ENCODE measurements at places on chromosomes 3 and 15.

DNA sequence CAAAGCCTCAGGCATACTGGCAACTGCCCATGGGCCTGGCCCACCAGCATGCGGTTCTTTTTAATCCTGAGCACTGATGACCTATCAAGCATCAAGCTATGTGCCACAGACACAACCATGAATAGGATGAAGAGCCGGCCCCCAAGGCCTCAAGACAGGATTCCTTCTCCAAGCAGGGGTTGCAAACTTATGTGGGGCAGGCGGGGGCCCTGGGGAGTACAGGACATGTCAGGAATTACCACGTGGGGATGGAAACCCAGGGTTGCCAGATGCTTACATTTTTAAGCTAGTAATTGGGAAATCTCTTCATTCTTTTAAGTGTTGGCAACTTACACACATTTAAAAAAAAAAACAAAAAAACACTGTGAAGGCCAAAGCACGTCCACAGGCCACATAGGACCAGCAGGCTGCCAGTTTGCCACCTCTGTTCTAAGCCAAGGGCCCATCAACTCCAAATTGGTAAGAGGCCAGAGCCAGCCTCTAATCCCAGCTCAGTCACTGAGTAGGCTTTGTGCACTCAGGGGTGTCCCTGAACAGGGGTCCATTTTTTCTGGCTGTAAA lies 32.8 kb downstream of the BDH1 start:
- DNase-seq: no peak

- no peak for DNase-seq
These were observed 101.6 kb upstream of the PRR20G start for GRCh38 chr3:127389420-127389819.

GRCh38 chr3:124785973-124786372 lies 55.7 kb downstream of the UMPS start:
- no peak for DNase-seq

DNA sequence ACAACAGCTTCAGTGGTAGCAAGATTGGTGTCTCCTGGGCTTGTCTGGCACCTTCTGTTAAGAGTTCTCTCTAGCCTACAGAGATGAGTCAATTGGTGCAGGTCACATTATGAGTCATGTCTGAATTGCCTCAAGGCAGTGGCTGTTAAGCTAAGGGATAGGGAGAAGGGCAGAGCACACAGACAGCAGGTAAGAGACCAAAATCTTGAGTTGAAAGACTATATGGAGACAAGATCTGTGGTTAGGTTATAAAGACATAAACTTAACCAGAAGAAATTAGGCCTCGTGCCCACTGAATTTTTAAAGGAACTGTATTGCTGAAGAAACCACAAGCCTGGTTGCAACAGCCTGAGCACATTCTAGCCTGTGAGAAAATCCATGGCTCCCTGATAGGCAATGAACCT lies 19.2 kb upstream of the KPNA1 start:
- peak; percentile 47 for DNase-seq

- DNase-seq: no peak
These were observed 223.7 kb downstream of the MAGI1 start for GRCh38 chr3:65814845-65815578.

DNA sequence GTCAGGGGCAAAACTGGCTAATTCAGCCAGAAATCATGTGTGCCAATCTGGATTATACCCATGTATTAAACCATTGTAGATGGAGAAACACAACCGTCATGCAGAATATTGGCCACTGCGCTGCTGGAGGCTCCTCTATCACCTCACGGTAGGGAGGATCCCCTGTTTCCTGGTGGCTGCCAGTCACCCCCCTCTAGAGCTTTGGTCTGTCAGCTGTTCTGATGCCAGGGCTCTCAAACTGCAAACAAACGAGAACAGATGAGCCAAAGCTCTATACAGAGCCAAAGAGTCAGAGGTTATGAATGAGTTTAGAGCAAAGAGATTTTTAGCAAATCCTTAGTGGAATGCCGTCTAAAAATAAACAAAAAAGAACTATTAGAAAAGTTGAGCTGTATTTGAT lies 62.5 kb downstream of the IL20RB start:
- no peak for DNase-seq

GRCh38 chr3:136332776-136333175 lies 82.6 kb downstream of the PCCB start:
- DNase-seq: no peak

- no peak for DNase-seq
These were observed 146.5 kb downstream of the APBA2 start for GRCh38 chr15:29032229-29032625.

DNA sequence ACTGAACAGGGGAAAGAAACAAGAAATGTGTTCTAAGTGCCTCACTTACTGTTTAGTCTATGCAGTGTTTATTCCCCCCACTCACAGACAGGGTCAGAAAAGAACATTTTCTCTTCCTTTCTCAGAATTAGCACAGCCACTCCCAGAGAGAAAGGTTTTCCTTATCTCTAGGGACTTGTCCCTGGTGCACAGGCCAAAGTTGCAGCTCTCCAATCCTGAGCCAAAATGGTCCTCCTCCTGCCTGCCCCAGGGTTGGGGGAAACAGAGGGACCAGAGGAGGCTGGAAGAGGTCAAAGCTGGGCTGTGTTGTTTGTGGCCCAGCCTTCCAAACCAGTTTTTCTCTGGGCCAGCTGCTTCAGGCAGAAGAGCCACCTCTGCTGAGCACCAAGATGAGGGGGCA lies 12.0 kb downstream of the RAB6B start:
- no peak for DNase-seq

DNA sequence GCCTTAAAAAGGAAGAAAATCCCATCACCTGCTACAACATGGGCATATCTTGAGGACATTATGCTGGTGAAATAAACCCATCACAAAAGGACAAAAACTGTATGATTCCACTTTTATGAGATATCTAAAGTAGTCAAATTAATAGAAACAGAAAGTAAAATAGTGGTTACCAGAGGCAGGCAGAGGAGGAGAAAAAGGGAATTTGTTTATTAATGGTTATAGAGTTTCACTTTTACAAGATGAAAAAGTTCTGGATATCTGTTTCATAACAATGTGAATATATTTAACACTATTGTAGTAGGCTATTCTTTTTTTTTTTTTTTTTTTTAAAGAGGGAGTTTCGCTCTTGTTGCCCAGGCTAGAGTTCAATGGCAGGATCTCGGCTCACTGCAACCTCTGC lies 40.4 kb downstream of the DPH3 start:
- no peak for DNase-seq

GRCh38 chr3:182261041-182261440 lies 532.3 kb upstream of the ATP11B start:
- DNase-seq: no peak

GRCh38 chr15:82568986-82569385 lies 28.7 kb upstream of the RPS17 start:
- DNase-seq: no peak

GRCh38 chr3:102481050-102481449 lies 46.2 kb downstream of the ZPLD1 start:
- no peak for DNase-seq

DNA sequence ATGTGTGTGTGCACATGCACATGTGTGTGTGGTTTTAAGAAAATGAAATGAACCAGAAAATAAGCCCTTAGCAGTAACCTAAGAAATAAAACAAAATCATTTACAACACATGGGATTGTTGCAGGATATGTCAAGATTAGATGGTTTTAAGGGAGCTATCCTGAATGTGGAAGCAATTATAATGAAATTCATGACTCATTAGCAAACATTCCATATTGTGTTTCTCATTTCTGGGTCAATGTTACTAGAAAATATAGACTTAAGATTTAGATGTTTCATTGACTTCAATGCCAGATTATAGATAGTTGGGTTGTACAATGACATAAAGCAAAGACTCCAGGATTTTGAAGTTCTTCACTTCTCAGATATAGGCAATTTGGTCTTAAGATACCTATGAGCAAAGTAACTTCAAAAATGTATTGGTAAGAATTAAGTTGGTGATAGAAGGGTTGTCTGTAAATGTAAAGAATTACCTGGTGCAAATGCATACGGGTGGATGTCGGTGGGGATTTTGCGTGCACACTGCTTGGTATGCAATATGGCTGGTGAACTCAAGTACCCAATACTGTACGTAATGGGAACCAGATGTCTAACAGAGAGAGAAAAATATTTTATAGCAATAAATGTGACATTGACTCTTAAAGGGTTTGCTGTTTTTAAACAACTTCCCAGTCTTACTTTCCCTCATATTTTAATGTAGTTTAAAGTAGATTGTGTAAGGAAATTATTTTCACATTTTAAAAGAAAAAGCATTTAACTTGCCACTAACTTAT lies 53.9 kb upstream of the NR2F2 start:
- DNase-seq: no peak

DNA sequence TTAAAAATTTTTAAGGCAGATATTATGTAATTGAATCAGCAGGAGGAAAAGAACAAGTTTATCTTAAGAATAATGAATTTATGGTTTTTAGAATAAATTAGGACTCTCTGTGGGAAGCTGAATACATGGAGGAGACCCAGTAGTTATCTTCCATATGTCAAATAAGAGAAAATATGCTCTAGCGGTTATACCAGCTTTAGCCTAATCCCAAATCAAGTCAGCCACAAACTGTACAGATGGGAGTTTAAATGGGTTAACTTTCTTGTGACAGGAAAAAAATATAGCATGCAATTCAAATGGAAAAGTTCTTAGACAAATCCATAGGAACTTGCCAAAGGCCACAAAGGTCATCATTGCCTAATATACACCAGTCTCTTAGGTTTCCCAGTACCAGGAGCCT lies 84.3 kb downstream of the TTBK2 start:
- DNase-seq: no peak

- no peak for DNase-seq
These were observed 54.5 kb upstream of the ABHD10 start for GRCh38 chr3:111924283-111924682.

GRCh38 chr3:153343988-153344782 lies 182.2 kb downstream of the RAP2B start:
- no peak for DNase-seq

- DNase-seq: no peak
These were observed 201.9 kb upstream of the STRIT1 start for GRCh38 chr3:155495387-155495786.

DNA sequence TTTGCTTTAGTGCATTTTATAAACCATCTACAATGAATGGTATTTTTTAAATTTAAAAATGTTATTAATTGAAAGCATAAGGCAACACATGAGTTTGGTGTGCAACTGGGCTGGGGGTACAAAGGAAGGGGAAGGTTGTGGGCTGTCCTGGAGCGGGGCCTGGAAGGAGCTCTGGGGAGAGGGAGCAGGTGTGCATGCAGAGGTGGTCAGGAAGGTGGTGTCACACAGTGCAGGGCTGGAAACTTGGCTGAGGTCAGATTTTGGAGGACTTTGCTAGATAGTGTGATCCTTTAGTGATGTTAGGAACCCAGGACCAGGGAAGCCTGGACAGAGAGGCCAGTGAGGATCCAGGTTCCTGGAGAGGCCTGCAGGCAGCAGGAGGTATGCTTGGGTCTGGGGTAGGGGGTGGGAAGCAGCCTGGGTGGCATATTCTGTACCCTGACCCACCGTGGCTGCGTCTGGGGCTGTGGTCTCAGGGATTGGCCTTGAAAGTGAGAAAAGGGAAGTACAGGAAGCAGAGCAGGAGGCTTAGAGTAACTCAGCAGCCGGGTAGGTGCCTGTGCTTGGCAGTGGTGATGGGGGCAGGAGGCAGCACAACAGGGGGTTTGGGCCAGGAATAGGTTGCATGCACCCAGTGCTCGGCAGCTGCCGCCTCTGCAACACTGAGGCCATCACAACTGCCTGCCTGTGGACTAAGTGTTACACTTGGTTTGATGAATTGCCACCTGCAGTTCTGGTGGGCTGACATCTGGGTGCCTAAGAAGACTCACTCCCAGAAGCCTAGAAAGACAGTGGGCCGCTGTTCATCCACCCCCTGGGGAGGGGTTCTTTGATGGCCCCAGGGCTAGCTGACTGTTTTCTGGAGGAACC lies 33.0 kb downstream of the KY start:
- no peak for DNase-seq

DNA sequence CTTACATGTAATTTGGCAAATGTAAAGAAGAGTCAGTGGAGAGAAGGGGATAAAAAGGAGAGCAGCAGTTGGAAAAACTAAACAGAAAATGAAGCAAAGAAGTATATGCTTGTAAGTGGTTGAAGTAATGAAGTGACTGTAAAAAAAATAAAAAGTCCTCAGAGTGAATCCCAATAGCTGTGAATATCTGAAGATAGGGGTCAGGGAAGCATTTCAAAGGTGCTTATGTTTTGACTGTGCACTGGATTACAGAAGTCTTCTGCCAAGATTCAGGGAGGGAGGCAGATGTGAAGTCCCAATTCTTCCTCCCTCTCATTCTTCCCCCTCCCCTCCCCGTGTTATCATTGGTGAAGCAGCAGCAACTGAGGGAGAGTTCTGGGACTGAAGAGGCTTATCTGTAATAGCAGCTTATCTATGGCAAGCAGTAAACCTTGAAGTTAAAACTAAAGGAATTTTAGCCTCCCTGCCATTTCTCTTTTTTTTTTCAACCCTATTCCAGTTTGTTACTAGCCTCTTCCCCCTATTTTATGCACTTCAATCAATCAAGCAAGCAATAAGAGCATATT lies 597.9 kb downstream of the IGSF11 start:
- no peak for DNase-seq

GRCh38 chr3:114464548-114464947 lies 170.7 kb downstream of the TIGIT start:
- DNase-seq: no peak

DNA sequence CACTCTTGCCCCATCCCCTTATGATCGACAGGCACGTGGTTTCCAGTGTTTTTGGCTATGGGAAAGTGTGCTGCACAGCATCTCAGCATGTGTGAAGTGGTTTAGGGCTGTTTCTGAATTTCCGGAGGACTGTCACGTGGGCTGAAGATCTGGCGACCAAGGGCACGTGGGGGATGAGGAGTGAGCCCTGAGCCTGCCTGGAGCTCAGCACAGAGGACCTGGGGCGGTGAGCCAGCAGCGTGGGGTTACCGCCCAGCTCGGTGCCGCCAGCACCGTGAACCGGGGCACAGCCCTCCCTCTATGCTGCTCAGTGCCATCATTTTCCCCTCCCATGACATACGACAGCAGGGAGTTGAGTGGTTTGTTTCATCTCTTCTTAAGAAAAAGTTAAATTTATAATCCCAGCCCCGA lies 150.2 kb downstream of the DNAJB8 start:
- DNase-seq: peak; percentile 46

- DNase-seq: no peak
These were observed 177.5 kb downstream of the TCF12 start for GRCh38 chr15:57095896-57096295.

DNA sequence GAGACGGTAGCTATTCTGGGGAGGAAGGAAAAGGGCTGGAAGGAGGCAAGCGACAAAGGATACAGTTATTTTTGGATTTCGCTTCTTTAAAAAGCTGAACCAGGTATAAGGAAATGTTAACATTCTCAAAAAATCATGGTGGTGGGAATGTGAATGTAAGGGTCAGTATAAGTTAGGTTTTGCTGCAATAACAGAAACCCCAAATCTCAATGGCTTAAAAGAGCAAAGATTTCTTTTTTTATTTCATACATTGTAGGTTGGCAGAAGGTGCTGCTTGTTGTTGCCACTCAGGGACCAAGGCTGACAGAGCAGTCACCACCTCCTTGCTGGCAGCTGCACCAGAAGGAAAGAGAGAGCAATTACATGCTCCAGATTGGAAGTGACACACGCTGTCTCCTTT lies 176.3 kb upstream of the LPP start:
- DNase-seq: no peak

- no peak for DNase-seq
These were observed 32.4 kb upstream of the SETMAR start for GRCh38 chr3:4270720-4271119.

GRCh38 chr15:70114221-70114620 lies 16.5 kb upstream of the TLE3 start:
- no peak for DNase-seq

Data from activated CD4-positive, alpha-beta T cell treated with anti-CD3 and anti-CD28 coated beads, Interleukin-2, amount 50 U/mL, for 48 hours (primary cell).